Stimulated activated CD8-positive, alpha-beta memory T cell treated with anti-CD3 and anti-CD28 coated beads, Interleukin-7, amount 100 ng/mL, for 1 hour (primary cell): ENCODE measurements at places on chromosomes 4 and X.

GRCh38 chr4:134027931-134028330 is 173.7 kb downstream of the PABPC4L start:
- DNase-seq: no peak

DNA sequence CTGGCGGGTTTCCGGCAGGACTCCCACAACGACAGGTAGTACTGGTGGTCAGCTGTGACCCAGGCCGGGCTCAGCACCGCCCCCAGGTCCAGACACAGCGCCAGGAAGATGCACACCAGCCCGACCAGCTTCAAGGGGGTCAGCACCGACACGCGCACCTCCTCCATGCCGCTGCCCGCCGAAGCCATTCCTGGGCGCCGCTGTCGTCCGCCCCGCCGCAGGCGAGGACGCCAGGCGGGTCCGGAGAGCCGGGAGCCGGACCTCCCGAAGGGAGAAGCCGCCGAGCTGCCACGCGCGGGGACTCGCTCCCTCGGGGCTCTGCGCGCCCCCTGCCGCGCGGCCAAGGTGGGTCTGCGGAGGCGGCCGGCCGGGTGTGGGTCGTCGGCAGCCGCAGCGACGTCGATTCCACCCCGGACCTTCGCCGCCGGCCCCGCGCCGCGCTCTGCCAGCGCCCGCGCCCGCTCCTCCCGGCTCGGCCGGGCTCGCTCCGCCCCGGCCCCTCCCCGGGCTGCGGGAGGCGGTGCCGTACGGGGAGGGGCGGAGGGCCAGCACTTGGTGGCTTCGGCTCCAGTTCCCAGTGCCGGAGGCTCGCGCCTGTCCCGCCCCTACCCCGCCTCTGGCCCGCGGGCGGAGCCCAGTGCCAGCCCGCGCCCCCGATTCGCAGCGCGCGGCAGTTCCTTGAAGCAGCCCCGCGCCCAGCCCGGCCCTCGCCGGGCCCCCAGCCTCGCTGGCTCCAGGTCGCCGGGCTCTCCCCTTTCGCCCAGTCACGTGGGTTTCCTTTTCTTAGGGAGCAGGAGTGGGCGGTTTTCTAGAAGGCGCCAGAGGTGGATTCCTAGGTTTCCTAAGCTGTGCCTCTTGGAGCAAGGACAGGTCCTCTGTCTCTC is at the start of gene TMEM47:
Gene TMEM47, minus strand, starts transcription at position 444 of the 884 bp plus-strand sequence. Its CDS starts 256 bp downstream, at position 188.
- no peak for DNase-seq

GRCh38 chr4:98605216-98605615 is 53.2 kb downstream of the TSPAN5 start:
- DNase-seq: no peak

- DNase-seq: no peak
These were observed 1.7 kb downstream of the PRAF2 start for GRCh38 chrX:49071877-49072711.

DNA sequence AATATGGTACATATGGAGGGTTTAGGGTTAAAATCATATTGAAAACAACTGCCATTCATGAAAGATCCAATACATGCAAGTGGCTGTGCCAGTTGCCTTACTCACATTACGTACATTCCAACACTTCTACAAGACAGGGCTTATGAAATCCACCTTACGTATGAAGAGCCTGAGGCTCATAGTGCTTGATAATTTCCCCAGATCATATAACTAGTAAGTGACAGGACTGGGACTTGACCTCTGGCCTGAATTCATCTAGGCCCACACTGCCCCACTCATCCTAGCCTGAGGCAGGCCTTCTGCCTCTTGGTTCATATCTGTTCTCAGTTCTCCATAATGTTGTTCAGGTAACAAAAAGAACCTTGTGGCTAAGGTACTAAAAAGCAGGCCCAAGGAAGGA is 226.3 kb downstream of the FGF13 start:
- no peak for DNase-seq

- DNase-seq: no peak
These were observed 72.9 kb upstream of the MED14 start for GRCh38 chrX:40808203-40808602.

GRCh38 chrX:146602246-146602645 is 207.3 kb upstream of the CXorf51B start:
- no peak for DNase-seq

DNA sequence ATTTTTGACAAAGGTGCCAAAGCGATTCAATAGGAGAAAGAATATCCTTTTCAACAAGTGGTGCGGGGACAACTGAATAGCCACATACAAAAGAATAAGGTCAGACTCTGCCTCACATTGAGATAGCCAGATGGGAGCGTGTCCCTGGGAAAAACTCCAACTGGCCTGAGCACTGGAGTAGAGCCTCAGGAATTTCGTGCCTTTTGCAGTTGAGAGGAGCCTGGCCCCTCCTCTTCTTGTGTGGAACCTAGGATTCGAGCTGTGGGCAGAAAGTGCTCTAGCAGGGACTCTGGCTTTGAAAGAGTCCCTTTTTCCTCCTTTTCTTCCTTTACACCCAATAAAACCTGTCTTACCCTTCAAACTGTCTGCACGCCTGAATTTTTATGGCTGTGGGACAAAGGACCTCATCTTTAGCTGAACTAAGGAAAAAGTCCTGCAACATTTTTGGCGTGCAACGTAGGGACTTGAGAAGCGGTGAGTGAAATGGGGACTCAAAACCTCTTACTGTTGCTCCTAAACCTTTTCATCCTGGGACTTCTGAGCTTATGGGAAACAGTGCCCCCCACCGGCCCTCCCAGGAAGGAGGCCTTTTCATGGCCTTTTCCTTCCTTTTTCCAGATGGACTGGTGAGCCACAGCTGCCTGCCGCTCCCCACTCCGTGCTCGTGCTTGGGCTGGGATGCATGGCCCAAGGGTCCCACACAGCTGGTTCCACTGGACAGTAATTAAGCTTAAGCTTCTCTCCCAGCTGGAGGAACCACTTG is 68.6 kb downstream of the BMP15 start:
- no peak for DNase-seq

- DNase-seq: peak; percentile 76
These were observed 135.5 kb downstream of the AFAP1 start for GRCh38 chr4:7803992-7804755.

GRCh38 chrX:9770319-9770718 is 4.7 kb upstream of the GPR143 start:
- no peak for DNase-seq

DNA sequence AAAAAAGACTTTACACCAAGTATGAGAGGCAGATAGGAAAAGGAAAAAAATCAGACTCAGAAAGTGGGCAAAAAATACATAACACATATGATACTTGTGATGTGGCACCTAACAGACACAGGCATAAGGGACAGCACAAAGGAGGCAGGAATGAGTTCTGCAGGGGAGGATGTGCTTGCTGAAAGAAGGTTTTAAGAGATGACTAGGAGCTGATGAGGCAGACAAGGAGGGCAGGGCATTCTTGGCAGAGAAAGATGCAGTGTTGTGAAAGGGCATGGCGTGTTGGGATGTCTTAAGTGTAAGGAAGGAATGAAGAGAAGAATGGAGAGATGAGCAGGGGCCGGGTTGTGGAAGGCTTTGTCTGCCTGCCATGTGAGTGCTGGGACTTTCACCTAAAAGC is 49.7 kb upstream of the TMEM154 start:
- DNase-seq: no peak
